ENCODE measurements at places on chromosomes 2 and 18.
A peak's percentile ranks its signal among the peaks of the same experiment; 100 is the strongest.

DNA sequence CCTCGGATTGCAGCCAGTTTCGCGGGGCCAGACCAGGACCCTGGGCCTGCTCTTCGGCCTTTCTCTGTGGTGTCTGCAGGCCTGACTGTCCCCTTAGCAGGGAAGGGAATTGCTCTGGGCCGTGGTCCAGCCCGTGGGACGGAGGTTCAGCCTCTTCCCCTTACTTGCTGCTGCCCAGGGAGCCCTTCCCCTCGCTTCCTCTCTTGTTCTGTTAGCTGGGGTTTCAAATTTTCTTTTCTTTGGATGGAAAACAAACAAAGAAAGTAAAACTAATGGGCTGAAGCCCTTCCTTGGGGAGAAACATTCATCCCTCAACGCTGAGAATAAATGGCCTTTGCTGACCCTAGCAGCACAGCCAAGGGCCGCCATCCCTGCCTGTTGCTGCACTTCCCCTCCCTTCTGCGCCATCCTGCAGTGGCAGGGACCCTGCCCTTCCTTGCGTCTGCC, 52.4 kb downstream of the ASAP2 start:
- no peak for DNase-seq

GRCh38 chr18:26133652-26134051, at the start of gene PSMA8:
PSMA8 (plus strand) TSS chr18:26133869; CDS start chr18:26133966, 97 bp downstream.
- no peak for DNase-seq

- no peak for DNase-seq
Measured at GRCh38 chr2:53424902-53425301, 342.7 kb upstream of the CHAC2 start.

DNA sequence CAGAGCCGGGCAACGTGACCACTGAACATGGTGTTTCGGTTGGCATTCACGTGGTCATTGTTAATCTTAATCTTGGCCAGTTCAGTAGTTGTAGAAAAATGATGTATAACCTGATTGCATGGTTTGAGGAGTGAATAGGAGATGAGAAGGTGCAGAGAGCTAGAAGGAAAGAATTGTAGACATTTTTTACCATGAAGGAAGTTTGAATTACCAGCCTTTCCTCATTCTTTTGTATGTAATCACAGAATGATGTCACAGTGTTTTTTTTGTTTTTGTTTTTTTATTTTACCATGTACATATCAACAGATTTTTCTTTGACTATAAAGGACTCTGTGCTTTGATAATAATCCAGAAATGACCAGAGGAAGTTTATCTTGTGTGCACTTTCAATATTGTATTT, 126.3 kb downstream of the LTBP1 start:
- DNase-seq, result no peak

GRCh38 chr2:224412141-224413015, 10.5 kb upstream of the FAM124B start:
- DNase-seq, result no peak

GRCh38 chr18:63040788-63041410, 278.7 kb downstream of the BCL2 start:
- DNase-seq, result no peak

- no peak for DNase-seq
Measured at GRCh38 chr2:104820126-104820525, 33.8 kb upstream of the POU3F3 start.

DNA sequence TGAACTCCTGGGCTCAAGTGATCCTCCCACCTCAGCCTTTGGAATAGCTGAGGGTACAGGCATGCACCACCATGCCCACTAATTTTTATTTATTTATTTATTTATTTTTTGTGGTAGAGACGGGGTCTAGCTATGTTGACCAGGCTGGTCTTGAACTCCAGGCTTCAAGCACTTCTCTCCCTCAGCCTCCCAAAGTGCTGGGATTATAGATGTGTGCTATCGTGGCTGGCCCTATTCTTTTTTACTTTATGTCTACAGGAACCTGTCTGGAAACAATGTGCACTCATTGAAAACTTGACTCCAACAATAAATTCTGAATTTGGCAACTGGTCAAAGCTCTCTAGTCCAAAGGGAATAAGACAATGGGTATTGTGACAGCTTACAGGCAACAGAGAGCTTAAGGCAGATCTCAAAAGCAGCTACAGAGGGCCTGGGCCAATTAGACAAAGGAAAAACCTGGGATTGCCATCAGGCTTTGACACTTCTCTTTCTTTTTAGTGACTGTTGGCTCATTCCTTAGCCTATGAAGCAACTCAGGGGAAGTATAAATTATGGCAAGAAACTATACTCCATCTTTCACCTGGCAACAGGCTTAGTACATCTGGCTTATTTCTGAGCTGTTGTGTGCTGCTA, 55.1 kb upstream of the RAPGEF4 start:
- DNase-seq, result no peak

DNA sequence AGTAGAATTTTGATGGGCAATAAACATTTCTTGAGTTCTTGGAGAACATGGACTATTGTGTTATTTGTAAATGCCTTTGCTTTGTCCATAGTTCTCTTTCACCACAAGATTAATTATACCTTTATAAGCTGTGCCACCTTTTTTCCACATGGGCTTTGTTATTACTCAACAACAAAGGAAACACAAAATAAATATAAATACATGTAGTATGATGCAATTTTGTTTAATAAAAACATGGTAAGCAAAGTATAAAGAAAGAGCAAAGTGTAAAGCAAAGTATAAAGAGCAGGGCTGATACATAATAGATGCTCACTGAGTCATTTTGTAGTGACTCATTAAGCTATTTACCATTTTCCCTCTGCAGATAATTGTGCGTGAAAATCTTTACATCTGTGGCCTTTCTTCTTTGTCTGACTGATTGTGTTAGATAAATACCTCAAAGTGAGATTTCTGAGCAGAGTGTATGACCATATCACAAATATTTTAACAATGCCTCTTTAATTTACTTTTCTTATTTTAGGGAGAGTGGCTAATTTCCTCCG, 80.9 kb downstream of the CERS6 start:
- no peak for DNase-seq

DNA sequence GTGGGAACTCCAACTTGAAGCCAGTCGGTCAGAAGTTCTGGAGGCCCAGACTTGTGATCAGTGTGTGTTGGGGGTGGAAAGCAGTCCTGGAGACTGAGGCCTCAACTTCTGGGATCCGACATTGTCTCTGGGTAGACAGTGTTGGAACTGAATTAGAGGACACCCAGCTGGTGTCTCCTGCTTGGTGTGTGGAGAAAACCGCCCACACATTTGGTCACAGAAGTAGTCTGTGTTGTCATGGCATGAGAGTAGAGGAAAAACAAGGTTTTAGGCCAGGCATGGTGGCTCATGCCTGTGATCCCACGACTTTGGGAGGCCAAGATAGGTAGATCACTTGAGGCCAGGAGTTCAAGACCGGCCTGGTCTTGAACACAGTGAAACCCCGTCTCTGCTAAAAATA, 51.5 kb downstream of the PUM2 start:
- DNase-seq, result no peak

DNA sequence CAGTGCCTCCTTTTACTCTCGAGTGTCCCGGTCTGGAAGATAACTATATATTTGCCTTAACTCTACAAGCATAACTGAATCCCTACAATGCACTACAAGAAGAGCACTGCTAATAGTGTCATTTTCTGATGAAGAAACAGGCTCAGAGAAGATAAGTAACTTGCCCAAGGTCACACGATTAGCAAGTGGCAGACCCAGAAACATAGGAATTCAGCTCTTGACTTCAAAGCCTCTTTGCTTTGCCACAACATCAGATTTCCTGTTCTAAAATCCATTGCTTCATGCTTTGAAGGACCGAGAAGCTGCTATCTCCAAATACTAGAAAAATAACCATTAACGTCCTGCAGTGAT, 65.6 kb downstream of the HS1BP3 start:
- no peak for DNase-seq

GRCh38 chr2:227903381-227903780, 31.9 kb downstream of the DAW1 start:
- no peak for DNase-seq

GRCh38 chr18:58466636-58467205, 162.2 kb downstream of the ALPK2 start:
- no peak for DNase-seq

DNA sequence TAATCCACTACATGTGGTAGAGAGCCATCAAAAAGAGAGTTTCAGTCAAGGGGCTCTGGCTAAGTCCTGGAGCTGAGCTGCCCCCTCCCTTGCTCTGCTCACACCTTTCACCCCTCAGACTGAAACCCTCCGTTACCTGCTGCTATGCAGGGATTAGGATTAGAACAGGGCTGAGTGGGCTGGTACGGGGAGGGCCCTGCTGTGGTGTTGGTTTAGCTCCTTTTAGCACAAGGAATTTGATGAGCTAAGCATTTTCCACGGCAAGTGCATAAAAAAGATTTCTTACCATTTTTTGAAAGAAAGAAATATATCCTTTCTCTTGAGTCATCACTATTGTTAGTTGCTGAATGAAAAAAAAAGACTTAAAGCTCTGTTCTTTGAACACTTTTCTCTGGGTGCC, 46.3 kb downstream of the TCF7L1 start:
- no peak for DNase-seq

GRCh38 chr2:219723311-219723710, 95.9 kb downstream of the SLC4A3 start:
- DNase-seq, result no peak

GRCh38 chr18:77087393-77088141, 45.0 kb downstream of the MBP start:
- DNase-seq, result no peak

- no peak for DNase-seq
Measured at GRCh38 chr2:111668741-111669140, 215.3 kb downstream of the ANAPC1 start.

DNA sequence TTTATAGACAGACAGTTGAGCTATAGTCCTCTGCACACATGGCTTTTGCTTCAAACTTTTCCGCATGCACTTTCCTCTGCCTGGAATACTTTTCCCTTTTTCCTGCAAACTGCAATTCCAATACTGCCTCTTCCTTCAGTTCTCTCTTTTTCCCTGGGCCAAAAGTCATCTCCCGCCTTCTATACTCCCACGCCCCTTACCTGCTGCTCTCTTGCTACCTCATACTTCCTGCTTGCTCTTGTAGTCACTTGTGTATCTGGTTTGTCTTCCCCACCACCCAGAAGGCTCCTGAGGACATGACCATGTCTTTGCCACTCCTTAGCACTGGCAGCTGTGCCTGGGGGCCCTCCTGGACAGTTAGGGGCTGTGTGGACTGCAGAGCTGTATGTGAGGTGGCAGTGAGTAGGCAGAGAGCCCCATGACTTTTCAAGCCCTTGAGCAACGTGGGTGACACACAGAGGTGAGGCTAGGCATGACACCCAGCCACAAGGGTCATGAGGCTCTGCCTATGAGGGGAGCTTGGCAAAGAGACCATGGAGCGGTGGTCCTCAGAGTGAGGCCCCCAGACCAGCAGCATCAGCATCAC, 23.2 kb downstream of the SPEG start:
- DNase-seq, result no peak

- no peak for DNase-seq
Measured at GRCh38 chr2:230714136-230714480, 1.5 kb downstream of the CAB39 start.

GRCh38 chr2:25077789-25078169, 35.9 kb downstream of the EFR3B start:
- no peak for DNase-seq

DNA sequence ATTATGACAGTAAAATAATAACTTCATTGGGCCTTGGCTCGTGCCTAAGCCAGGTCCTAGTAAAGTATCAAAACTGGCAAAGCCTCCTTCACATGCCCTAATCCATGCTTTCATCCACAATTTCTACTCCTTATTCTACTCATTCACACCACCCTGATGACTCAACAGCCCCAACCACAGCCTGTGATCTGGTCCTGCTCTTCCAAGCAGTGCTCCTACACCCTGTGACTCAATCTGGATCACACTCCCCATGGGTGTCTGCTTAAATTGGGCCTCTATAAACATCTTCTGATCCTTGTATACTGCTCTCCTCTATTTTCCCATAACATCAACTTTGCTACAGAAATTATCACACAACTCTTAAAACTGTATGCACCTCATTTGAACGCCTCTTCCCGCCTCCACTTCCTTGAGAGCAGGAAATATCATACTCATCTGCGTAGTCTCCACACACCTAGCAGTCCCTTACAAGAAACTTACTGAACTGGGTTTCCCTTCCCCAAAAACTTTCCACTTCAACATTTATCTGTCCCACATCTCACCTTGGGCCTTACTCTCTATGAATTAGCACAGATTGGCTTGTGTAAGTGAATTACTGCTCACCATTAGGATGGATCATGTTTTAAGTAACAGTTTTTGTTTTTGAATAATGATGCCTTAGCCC, 15.9 kb downstream of the GTF3C3 start:
- no peak for DNase-seq

DNA sequence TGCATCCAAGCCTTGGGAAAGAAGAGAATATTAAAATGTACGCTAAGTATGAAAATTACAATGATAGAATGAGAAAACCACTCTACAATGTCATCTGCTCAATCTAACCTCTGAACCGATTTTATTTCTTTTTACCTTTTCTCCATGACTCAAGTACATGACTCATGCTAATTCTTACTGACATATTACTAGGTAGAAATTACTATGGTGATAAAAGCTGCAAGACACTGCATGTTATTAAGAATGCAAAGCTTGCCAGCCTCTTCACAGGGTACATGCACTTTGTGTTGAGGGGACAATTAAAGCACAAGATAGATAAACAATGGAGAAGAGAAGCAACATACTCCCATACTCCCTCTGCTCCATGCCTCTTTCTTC, 20.7 kb downstream of the SFT2D3 start:
- DNase-seq, result no peak

DNA sequence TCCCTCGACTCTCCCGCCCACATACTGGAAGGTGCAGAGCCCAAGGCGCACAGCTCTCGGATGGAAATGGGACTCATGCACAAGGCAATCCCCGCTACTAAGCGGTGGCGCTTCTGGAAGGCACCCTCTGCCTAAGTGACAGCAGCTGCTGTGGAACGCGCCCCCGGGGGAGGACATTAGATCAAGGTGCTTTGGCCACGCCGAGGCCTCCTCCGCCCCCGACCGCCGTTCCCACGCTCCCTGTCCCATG, 202 bp downstream of the MCEE start:
- peak; percentile 83 for DNase-seq

DNA sequence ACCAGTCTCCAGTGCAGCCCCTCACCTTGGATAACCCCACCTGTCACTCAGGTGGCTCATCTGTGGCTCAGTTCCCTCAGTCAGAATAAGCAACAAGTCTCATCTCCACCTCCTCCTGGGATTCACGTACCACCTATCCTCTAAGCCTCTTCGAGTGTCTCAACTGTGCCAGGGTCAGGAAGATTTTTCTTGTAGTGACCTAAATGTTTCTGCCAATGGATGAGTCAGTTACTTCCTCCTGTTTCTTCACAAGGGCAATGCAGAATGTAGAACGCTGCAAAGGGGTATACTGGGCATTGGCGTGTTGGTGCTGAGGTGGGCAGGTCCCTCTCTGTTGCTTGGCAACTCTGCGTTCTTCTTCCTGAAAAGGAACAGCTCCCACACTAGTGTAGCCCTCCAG, 213.3 kb upstream of the CXCR4 start:
- DNase-seq, result no peak

DNA sequence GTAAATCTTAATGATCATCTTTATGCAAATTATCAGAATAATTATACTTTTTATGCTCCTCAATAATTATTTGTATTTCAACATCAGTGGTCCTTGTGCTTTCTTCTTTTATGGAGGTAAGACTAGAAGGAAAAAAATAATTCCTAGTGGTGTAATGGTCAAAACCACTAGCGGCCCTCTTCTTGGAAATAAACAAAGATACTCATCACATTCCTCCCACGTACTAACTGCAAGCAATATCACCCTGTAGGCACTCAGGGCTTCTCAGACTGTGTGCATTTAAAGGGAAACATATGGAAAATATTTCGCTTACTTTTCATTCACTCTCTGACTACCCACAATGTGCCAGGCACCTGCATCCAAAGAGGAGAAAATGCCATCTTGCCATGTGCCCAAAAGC, 263.7 kb downstream of the DOK6 start:
- no peak for DNase-seq

GRCh38 chr2:221571551-221572218, 419 bp downstream of the EPHA4 start:
- no peak for DNase-seq

All from DMS79 (cell line).